ENCODE measurements at places on chromosomes 3 and 15.
A peak's percentile ranks its signal among the peaks of the same experiment; 100 is the strongest.

DNA sequence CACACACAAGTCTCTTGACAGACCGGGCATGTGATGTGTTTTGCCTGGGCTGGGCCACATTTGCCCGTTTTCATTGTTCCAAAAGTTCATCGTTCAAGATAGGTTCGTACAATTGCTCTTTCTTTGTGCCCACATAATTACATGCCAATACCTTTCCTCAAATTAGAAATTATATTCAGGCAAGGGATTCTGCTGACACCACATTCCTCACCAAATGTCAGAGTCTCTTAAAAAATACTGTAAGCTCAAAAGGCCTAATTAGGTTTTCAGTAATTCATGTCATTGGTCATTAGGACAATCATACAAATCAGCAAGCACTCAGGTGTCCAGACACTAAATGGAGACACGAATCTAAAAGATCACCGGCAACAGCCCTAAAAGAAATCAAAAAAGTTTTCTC lies 215.3 kb downstream of the ALCAM start:
- no peak for DNase-seq

- no peak for DNase-seq
Measured at GRCh38 chr15:31084176-31084575, 17.3 kb downstream of the TRPM1 start.

DNA sequence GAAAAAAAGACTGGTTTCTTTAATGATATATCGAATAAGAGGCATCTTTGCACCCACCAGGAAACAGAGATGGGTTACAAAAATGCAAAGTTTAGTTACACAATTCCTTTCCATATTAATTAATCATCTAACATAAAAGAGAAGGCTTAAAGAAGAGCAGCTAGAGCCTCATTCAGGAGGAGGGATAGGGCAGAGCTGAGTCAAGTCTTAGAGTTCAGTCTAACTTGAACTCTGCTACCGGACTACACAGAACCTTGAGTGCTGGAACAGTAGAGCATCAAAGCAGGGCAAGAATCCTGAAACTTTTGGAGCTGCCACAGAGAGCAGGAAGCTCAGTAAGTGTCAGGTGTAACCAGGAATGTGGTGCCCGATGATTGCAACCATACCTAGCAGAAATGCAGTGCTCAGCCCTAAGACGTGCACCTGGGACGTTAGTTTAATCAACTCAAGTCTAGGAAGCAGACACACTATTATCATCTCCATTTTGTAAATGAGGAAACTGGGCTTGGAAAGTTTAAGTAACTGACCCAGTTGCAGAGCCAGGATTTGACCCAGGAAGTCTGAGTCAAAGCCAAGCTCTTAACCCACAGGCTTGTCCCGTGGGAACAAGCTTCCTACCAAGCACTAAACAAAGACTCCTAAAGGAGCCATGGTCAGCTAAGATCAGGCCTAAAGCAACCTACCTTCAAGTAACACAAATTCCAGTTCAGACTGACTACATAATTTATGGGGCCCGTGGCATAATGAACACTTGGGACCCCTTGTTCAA lies 187.4 kb downstream of the FOXP1 start:
- peak; percentile 68 for DNase-seq

- DNase-seq, result no peak
Measured at GRCh38 chr3:143952569-143953072, 19.0 kb upstream of the DIPK2A start.

DNA sequence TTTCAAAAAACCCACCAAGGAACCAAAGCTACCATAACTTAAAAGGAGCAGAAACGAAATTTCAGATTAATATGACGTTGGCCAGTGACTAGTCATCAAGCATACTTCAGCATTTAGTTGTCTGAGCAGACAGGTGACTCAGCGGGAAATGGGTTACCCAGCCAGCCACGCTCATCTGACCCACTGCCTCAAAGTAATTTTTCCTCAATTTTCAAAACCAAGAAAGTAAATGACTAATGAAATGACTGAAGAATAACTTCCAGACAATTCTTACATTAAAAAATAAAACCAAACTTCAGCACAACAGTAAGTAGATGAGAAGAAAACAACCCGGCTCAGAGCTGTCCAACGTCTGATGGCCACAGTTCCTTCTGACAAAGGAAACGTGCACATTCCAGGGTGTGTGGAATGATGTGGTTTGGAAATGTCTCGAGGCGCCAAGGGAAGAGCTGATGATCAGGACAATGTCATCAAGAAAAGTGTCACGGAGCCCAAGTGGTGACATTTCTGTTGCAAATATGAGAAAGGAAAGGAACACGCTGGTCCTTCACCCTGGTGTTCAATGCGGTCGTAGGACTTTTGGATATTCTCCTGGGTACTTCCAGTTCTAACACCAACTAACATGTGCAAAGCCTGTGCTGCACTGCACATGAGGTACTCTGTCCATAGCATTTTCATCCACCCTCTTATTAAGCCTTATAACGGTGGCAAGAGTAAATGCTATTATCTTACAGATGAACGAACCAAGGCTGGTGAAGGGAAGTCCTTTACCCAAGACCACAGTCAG lies 79.1 kb downstream of the FOXP1 start:
- peak; percentile 96 for DNase-seq

- DNase-seq, result peak; percentile 46
Measured at GRCh38 chr3:14467814-14468620, 65.6 kb downstream of the SLC6A6 start.

DNA sequence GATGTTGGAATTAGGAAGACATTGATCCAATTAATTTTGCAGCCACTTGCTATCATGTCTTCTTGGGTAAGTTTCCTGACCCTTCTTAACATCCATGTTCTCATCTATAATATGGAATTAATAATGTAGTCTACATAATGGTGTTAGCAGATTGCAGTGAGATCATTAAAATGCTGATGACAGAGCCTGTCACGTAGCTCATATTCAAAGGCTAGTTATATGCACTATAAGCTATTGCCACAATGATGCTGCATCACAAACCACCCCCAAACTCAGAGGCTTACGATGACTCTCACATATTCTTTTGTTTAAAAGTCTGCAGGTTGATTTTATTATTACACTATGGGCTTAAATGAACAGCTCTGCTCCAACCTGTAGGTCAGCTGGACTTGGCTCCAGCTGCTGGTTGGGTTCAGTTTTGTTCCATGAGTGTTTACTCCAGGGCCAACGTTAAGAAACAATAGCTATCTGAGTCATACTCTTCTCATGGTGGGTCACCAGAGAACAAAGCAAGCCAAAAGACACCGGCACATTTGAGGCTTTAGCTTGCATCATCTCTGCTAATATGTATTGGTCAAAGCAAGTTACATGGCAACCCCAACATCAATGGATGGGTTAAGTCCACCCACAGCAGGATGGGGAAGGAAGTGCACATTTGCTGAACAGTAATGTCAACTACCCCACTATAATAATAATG lies 250.0 kb upstream of the SLCO3A1 start:
- DNase-seq, result no peak

DNA sequence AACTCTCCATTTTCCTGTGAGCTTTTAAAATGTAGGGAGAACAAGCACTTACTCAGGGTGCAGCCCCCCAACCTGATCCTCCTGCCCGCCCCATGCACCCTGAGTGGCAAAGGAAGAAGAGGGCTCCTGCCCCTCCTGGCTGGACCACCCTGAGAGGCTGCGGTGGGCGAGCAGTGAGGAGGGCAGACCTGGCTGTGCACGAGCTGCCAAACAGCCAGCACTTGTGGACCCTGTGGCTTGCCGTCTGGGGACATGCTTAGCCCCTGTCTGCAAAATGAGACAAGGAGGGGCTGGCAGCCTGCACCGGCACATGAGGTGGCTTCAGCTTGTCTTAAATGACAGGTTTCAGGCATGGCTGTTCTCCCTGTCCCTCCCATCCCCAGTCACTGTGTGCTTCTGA lies 18.6 kb downstream of the ATP10A start:
- DNase-seq, result no peak

DNA sequence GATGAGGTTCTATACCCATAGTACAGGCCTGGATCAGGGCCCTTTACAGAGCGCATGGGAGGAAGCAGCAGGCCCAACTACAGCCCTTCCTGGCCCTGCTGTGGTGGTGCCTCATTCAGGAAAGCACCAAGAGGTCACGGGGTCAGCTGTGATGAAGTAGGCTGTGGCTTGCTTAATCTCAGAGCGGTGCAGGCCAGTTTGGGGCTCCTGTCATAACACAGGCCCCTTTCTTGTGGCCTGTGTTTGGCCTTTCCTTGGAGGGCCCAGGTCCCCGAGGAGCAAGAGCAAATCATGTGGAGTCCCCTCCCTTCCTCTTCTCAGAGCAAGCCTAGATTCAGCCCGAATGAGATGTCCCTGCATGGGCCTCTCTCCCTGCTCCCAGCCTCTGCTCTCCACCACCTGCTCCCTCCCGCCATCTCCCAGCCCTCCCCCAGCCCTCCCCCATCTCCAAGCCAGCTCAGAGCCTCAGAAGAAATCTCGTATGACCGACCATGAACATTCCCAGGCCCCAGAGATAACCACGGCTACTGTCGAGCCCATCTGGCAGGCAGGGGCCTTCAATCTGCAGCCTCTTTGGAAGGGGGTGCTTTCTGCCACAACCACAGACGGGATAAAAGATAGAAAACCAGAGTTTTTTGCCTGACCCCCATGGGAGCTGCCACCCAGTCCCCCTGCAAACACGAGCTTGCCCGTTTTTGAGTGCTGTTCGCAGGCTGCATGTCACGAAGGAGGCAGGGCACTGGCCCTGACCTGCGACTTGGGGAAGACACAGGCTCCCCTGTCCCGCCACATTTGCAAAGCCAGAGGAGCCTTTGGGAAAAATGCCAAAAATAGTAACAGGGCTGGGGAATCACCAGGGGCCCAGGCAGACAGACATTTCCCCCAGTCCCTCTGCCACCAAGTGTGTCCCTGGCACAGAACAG lies 32.3 kb upstream of the DUSP7 start:
- peak; percentile 88 for DNase-seq

- DNase-seq, result no peak
Measured at GRCh38 chr3:189353988-189354889, 182.5 kb downstream of the TPRG1 start.
